ENCODE measurements at places on chromosomes 2 and 18.

GRCh38 chr2:205462681-205463345, 219.5 kb upstream of the NRP2 start:
- no peak for DNase-seq

GRCh38 chr2:239811806-239812560, 213.2 kb downstream of the NDUFA10 start:
- no peak for DNase-seq

GRCh38 chr2:75333646-75334045, 134.3 kb upstream of the TACR1 start:
- DNase-seq: no peak

DNA sequence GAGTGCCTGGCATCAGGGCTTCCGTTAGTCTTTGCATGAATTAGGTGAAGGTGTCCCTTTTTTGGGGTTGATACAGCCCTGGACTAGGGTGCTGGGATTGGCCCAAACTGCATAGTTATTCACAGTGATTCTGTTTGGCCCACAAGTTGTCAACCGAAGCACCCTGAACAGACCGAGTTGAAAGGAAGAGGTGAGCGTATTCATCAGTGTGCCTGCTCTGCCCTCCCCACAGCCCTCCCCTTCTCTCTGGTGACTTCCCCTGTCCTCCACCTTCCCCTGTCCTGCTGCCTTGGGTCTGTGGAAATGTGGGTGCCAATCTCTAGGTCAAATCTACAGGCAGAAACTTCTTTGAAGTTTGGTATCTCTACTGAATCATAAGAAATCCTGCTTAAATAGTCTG, 330.5 kb downstream of the DYSF start:
- no peak for DNase-seq

GRCh38 chr2:106358521-106358920, 109.7 kb downstream of the RGPD3 start:
- DNase-seq: no peak

DNA sequence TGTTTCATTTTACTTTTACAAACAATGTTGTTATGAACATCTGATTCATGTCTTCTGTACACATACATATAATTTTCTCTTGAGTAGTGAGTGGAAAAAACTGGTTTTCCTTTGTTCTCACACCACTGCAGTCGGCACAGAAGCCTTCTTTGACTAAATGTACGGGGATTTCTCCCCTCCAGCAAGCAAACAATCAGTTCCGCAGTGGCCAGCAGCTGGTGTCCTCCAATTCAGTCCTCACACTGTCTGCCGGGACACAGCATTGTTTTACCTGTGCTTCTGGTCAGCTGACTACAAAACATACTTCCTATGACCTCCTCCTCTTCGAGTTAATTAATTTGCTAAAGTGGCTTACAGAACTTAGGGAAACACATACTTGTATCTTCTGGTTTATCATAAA, 202.8 kb downstream of the WDR7 start:
- DNase-seq: no peak

DNA sequence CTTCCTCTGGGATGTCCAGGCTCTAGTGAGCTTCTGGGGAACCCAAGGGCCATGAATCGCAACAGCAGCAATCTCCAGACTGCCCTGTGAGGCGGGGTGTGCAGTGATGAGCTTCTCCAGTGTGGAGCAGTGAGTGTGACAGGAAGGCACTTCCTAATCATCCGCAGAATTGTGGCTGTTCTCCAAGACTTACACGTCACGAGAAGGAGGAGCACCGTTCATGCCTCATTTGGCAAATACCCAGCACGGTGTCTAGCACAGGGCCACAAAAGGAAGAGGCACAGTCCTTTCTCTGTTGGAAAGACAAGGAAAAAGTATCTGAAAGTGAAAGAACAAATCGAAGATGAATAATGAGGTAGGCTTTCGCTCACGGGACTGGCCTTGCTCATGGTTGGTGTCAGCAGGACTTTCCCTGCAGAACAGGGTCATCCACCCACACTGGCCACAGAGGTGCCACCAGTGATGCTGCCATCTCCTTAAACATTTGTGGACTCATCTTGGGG, 125.1 kb upstream of the HAAO start:
- DNase-seq: no peak

DNA sequence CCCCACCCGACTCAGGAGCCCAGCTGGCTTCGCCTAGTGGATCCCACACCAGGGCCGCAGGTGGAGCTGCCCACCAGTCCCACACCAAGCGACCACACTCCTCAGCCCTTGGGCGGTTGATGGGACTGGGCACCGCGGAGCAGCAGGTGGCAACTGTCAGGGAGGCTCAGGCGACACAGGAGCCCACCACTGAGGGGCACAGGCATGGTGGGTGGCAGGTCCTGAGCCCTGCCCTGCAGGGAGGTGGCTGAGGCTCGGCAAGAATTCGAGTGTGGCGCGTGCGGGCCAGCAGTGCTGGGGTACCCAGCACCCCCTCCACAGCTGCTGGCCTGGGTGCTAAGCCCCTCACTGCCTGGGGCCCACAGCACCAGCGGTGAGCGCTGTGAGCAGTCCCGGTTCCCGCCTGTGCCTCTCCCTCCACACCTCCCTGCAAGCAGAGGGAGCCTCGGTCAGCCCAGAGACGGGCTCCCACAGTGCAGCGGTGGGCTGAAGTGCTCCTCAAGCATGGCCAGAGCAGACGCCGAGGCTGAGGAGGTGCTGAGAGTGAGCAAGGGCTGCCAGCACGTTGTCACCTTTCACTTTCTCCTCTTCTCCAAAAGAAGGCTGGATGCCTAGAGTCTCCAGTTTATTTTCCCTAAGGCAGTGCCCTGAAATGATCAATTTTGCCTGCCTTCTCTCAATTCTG, 1440.7 kb upstream of the ZEB2 start:
- DNase-seq: no peak

DNA sequence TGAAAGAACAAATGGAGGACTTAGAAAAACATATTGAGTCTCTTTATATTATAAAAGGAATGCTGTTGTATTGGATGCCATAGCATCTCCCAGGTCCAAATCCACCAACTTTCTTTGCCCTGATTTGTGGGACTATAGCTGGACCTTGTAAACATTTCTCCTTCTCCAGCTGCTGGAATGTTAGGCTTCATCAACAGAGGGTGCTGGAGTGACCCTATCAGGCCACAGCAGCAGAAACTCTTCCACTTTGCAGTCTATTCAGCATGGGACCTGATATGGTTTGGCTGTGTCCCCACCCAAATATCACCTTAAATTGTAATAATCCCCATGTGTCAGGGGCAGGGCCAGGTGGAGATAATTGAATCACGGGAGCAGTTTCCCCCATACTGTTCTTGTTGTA, 138.4 kb upstream of the ARL4C start:
- no peak for DNase-seq

GRCh38 chr18:77087393-77088141, 45.0 kb downstream of the MBP start:
- DNase-seq: no peak

DNA sequence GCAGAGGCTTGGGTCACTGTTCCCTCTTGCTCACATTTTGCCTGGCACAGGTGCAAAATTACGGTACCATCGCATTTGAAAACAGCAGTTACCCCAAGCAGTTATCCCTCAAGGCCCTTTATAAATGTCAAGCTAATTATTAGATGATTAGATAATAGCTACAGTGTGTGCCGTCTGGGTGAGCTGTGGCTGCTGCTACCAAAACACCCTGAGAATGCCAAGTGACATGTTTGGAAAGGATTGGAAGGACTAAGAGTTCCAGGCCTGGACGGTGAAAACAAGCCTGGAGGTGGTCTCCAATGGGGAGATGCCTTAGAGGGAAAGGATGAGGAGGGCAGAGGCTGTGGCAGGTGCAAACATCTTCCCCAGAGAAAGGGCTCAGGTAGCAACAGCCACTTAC, 120.6 kb downstream of the CAPN13 start:
- no peak for DNase-seq

All from activated CD4-positive, alpha-beta memory T cell treated with anti-CD3 and anti-CD28 coated beads, Interleukin-2, amount 10 ng/mL, durations not matched to agents 7 days and 5 days (primary cell).